ENCODE measurements at places on chromosomes 5 and 9.
A peak's percentile ranks its signal among the peaks of the same experiment; 100 is the strongest.

DNA sequence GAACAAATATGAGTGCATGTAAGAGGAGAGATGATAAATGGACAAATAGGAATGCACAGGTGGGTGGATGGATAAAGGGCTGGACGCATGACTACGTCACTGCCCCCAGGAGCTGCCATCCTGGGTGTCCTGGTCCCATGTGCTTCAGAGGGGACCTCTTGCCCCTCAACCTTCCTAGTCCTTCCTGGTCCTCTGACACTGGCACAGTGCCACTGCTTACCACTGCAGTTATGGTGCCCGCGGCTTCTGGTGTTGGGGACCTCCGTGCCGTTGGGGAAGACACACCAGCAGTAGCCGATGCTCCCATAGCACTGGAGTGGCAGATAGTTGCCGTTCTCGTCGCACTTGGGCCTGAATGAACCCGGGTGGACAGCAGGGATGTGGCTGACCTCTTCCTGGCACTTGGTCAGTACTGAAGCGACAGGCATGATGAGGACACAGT, 9.8 kb downstream of the CD74 start:
- no peak for DNase-seq

GRCh38 chr9:136939996-136940525, 4.5 kb downstream of the FBXW5 start:
- DNase-seq: no peak

DNA sequence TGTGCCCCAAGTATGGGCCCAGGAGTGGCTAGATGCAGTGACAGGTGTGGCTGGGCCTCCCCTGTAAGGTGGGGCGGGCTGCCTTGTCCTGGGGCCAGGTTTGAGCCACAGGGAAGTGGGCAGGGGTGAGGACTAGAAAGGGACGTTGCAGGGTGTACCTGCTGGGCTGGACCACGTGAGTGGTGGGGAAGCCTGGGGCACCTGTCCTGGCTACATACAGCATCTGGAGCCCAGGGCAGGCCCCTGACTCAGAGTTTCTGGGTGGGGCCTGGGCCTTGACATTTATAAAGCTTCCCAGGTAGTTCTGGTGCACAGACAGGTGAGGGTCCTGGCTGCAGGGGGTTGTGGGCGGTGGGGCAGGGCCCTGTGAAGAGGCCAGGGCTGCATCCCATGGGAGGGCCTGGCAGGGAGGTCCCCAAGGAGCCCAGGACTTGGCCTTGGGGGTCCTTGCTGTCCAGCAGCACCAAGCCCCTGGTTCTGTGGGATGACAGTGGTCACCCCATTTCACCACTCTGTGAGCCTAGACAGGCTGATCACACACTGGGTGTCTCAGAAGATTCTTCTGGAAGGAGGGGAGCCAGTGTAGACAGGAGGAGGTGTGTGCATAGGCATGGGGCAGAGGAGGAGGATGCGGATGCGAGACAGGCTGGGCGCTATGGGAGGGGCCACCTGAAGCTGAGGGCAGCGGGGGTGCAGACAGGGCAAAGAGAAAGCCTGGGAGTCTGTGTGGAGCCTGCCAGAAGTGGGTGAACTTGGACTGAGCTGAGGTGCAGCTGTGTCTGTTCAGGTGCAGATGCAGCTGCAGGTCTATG, 94.0 kb downstream of the PHF2 start:
- peak; percentile 30 for DNase-seq

DNA sequence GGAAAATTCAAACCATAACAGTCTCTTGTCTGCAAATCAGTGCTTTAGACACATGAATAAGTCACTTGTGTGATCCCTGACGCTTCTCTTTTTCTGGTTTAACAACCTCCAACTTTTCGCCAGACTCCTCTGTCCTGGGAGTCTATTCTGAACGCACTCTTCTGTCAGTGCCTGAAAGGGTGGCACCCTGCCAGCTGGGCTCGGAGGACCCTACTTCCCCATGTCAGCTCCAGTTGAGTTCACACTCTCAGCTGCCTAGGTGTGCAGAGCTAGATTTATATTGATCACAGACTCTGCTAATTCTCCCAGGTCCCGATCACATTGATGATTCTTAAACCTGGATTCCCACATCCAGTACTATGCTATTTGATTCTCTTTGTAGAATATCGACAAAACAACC, 649.1 kb downstream of the BNC2 start:
- peak; percentile 30 for DNase-seq

DNA sequence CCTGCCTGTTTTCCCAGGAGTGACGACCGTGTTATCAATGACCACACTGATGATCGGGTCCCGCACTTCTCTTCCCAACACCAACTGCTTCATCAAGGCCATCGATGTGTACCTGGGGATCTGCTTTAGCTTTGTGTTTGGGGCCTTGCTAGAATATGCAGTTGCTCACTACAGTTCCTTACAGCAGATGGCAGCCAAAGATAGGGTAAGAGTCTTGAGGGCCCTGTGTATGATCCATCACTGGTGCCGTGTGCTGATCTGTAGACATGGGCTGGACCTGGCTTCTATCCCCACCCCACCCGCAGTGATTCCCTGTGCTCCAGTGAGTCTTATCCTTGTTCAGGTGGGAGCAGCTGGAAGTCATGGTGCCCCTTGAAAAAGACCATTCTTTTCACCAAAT, 26.0 kb downstream of the GABRP start:
- DNase-seq: peak; percentile 60

- no peak for DNase-seq
Measured at GRCh38 chr5:139207297-139208000, 9.3 kb upstream of the SIL1 start.

DNA sequence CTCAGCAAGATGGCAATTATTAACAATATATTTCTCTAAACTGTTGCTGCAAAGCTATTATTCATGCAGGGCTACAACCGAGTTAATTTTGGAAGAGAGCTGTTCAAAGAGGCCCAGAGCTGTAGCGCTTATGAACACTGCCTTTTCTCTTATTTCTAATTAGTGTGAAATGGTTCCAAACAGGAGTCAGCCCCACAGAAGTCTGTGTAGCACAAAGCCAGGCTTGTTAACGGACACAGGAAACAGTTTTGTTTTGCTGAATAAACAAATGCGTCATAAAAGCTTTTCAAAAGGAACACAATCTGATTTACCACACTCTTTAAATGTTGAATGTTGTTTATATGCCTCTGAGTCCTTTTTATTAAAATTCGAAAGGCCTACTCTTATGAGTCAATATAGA, 396.5 kb downstream of the ANXA1 start:
- DNase-seq: no peak

- DNase-seq: no peak
Measured at GRCh38 chr5:113562828-113563400, 49.4 kb downstream of the YTHDC2 start.
